Naive thymus-derived CD8-positive, alpha-beta T cell (primary cell): ENCODE measurements at places on chromosomes 7 and 10. TPM values are rescaled to one million over a fixed set of nuclear protein-coding genes. Genes with fewer than 3 reads are reported as not detected.

DNA sequence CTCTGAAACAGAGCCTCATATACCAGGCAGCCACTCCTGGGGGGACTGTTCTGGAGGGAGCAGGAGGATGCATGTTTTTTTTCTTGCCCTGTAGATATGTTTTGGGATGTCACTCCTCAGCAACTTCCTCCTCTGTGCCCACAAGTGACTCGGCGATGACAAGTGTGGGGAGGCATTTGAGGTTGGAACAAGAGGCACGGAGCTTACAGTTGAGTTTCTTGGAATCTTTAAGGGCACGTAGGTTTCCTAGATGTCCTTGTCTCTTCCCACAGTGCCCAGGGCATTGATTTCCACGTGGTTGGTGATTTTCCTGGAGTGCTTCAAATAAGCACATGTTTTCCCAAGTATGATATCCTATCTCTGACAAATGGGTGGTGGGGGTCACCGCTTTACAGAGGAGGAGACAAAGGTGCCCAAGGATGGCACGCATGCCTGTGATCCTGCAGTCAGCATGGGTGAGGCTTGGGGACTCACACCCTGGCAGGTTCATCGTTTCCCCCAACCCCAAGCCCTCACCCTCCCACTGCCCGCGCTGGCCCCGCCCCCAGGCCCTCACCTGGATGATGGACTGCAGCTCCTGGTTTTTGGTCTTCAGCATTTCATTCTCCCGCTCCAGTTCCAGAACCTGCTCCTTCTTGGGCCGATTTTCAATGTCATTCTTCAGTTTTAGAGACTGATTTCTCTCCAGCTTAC lies 95.2 kb upstream of the GNA12 start:
- no peak for DNase-seq

- no peak for DNase-seq
Measured at GRCh38 chr7:47210281-47210854, 371.5 kb downstream of the TNS3 start.

- no peak for DNase-seq
Measured at GRCh38 chr10:62514079-62514693, 140.0 kb downstream of the ZNF365 start.

Gene MARCHF5
- total RNA-seq = 41.6 TPM

GRCh38 chr7:157058701-157059100 lies 48.2 kb upstream of the MNX1 start:
- DNase-seq = no peak

GRCh38 chr7:99196536-99197258 lies 11.2 kb downstream of the KPNA7 start:
- DNase-seq = no peak

Gene ST8SIA6
- not detected for total RNA-seq

Gene C10orf53
- not detected for total RNA-seq

- no peak for DNase-seq
Measured at GRCh38 chr10:15678851-15679250, 40.9 kb downstream of the ITGA8 start.

- DNase-seq = no peak
Measured at GRCh38 chr7:98984126-98984525, 105.8 kb downstream of the TRRAP start.

Gene NEUROD6
- not detected for total RNA-seq

DNA sequence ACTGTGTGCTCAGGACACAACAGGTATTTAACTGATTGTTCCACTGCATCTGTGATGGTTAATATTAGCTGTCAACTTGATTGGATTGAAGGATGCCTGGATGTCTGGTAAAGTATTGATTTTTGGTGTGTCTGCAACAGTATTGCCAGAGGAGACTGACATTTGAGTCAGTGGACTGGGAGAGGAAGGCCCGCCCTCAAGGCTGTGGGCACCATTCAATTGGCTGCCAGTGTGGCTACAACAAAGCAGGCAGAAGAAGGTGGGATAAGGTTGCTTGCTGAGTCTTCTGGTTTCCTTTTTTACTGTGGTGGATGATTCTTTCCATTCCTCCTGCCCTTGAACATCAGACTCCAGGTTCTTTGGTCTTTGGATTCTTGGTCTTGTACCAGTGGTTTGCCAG lies 137.1 kb upstream of the FAM13C start:
- no peak for DNase-seq

DNA sequence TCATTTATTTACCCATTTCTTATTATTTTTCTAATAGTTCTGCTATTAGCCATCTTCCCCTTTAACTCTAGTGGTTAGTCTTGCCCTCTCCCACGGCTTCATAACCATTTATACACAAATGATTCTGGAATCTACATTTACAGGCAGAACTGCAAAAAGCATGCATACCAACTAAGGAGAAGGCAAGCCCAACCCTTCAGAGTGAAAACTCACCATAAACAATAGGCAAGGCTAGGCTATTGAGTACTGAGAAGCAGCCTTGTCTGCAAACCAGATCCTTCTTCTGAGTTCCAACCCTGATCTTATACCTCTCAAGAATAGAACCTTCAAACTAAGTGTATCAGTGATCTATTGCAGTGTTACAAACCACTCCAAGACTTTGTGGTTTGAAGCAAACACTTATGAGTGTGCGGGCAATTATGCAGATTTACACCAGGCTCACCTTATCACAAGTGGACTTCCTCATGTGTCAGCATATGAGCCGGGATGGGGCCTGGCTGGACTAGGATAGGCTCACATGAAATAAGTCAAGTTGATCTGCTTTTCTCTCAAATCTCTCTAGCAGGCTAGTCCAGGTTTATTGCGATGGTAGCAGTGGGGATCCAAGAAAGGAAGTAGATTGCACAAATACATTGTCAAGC lies 896.9 kb upstream of the PHF14 start:
- DNase-seq = no peak

Gene PTPRE
- 29.5 TPM for total RNA-seq

GRCh38 chr10:92091965-92092364 lies 168.4 kb downstream of the BTAF1 start:
- DNase-seq = no peak

GRCh38 chr7:5282543-5283316 lies at the start of gene SLC29A4:
Gene SLC29A4 (plus strand): TSS chr7:5282943. CDS start chr7:5287817, 4,874 bp downstream.
- no peak for DNase-seq

Gene ZNF503
- total RNA-seq = 0.11 TPM

Gene EPO
- not detected for total RNA-seq

Gene CHAT
- total RNA-seq = not detected

Gene IFIT1B
- not detected for total RNA-seq

DNA sequence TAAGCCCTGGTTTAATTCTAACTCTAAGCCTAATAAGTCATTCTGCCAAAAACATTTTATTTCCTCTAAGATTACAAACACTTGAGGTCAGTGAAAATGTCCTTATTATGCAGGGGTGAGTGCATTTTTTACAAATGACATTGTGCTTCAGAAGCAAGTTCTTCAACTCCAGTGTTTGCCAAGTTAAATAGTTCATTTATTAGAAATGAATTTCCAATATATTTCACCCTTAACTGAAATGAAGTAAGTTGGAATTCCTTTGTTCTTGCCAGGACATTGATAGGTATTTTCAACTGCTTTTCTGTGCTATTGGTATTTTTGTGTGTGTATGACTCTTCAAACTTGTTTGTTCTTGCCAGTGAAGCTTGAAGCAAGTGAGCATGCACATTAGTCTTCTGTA lies 89.5 kb upstream of the CCDC6 start:
- no peak for DNase-seq

DNA sequence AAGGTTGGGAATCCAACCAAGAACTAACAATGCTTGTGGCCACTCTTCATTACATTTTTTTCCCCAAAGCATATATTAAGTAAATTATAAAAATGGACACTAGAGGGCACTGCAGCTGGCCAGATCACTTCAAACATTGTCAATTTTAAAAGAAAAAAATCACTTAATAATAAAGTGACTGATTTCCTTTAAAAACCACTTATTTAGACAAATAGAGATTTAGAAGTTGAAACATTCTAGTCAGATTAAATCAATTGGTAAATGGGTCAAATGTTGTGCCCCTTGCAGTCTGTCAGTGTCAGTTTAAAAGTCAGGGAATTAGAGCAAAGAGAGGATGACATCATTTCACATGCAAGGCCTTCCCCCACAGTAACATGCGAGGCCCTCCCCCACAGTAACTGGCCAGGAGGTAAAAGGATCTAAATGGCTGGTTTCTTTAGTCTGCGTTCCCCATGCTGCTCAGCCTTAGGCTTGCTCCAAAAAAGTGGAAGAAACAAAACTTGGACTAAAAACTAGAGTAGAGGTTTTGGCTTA lies 177.9 kb downstream of the SKAP2 start:
- no peak for DNase-seq

DNA sequence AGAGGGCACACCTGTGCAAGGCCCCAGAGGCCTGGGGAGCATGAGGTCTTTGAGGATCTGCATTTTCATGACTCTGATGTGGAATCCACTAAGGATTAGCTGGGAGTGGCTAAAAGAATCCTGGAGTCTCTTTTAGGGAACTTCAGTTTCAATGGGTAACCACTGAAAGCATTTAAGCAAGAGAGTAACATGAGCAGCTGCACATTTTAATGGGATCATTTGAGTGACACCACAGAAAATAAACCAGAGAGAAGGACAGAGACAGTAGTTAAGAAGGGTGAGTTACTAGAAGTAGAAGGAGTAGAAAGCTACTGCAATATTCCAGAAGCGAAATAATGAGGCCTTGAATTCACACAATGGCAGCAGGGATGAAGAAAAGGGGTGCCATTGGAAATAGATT lies 5.2 kb downstream of the GOT1 start:
- no peak for DNase-seq

- DNase-seq = no peak
Measured at GRCh38 chr7:111750878-111751277, 188.6 kb upstream of the IMMP2L start.
